ENCODE measurements at places on chromosomes 1 and 21.

DNA sequence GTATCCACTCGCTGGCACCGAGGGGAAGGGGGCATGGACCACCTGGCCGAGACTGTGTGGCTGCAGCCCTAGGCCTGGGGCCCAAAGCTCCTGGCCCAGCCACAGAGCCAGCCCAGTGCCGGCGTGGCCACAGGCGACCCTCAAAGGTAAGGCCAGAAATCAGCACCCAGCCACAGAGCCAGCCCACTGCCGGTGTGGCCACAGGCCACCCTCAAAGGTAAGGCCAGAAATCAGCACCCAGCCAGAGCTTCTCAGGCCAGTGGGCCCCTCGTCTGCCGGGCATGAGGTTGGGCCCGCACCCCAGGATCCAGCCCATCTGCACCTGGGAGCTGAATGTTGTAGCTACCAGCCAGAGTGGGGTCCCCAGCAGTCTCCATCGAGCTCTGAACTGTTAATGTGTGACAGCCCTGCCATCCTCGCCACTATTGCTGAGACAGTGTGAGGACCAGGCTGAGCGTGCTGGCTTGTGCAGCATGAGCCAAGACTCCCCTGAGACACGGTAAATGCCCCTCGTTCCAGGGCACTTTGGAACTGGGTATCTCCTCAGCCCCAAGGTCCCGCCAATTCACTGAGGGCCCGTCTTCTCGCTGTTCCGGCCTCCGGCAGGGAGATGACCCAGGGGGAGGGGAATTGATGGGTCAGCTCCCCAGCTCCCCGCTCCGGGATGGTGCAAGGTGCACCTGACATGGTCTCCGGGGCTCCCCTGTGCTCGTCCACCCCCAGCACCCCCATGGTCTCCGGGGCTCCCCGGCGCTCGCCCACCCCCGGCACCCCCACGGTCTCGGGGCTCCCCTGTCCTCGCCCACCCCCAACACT, 4.7 kb upstream of the FTCD start:
- no peak for DNase-seq

DNA sequence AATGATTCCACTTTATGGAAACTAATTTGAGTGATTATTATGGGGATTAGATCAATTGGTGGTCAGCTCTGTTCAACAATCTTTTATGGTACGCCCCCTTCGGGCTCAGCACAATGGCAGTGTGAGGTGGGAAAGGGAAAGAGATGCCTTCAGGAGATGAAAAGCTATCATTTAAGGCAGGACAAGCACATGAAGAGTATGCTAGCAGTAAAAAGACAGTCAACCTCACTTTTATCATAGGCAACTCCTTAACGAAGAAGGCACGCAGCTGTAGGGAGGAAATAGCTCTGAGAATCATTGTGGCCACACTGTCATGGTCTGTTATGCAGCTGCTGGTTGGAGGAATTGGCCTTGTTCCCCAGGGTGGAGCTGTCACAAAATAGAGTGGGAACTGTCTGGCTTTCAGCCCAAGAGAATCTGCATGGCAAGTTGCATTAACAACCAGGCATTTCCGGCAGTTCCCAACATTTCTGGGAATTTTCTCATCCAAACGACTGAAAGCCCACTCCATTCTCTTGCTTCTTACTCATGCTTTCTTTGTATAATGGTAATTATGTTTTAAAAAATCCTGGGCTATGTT, 54.4 kb upstream of the BCL10 start:
- no peak for DNase-seq

GRCh38 chr1:3881193-3881480, 18.9 kb downstream of the C1orf174 start:
- DNase-seq = no peak

DNA sequence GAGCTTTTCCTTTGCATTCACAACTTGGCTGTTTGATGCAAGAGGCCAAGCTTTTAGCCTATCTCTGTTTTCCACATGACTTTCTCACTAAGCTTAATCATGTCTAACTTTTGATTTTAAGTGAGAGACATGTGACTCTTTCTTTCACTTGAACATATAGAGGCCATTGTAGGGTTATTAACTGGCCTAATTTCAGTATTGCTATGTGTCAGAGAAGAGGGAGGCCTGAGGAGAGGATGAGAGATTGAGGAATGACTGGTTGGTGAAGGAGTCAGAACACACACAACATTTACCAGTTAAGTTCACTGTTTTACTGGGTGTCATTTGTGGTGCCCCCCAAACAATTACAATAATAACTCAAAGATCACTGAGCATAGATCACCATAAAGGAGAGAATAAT, 193.5 kb downstream of the CYYR1 start:
- DNase-seq = no peak

DNA sequence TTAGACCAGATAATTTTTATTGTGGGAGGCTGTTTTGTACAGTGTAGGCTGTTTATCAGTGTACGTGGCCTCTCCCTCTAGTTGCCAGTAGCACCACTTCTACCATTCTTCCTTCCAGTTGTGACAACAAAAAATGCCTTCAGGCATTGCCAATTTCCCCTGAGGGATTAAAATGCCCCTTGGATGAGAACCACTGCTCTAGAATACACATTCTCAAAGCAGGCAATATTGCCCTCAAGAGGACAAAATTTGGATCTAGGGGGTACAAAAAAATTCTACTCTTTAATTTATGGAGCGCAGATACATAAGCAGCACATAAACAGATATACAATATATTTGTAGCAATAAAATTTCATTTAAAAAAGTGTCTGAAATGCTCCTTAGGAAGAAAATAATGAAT, 674.6 kb downstream of the PTPRC start:
- no peak for DNase-seq

All from HuH-7.5 (cell line).